Dermis blood vessel endothelial cell (primary cell): ENCODE measurements at places on chromosomes 1 and 21.

DNA sequence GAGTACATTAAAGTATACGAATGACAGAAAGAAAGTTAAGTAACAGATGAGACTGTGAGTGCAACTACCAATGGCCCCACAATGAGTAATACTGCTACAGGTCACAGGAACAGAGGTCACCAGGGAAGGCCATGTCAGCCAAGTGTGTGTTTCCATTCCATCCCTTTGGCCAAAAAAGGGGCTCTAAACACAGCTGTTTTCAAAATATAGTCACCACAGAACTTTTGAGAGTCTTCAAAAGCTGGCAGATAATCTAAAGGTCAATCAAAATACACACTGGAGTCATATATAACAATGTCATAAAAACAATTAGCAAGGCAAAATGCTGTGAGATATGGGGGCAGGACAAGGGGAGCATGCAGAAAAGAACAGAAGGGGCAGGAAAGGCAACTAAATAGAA lies 10.2 kb downstream of the USP24 start:
- peak; percentile 18 for DNase-seq

- DNase-seq, result peak; percentile 80
Observed at GRCh38 chr21:41610042-41610839, 102.3 kb upstream of the TMPRSS2 start.

DNA sequence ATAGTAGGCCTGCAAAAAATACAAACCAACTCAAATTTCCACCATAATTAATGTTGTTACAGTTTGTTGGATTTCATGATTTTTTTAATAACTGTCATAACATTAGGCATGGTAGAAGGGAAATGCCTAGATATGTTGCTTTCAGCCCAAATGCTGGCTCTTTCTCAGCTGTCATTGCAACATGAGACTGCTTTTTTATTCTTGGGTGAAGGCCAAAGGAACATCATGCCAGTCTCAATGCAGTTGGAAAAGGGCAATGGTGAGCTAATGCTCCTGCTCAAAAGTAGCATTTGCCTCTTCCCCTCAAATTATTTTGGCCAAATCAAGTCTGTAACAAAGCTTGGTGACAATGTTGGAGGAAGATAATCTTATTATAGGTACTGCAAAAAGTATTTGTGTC lies 877.7 kb upstream of the PRMT6 start:
- DNase-seq, result no peak

- no peak for DNase-seq
Observed at GRCh38 chr1:156738916-156739315, 2.0 kb downstream of the MRPL24 start.

DNA sequence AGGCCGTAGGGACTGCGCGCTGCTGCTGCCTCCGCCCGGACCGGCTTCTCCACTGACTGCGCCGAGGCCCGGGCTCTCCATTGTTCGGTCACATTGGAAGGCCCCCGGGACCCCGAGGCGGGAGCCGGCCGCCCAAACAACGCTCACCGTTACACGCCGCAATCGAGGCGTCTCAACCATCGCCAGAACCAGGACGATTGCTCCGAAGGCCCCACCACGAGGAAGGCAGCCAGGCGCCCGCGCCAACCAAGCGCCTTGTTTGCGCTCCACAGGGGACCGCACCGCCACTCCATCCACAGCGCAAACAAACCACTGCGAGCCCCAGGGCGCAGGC lies 595 bp downstream of the GLUL start:
- no peak for DNase-seq

DNA sequence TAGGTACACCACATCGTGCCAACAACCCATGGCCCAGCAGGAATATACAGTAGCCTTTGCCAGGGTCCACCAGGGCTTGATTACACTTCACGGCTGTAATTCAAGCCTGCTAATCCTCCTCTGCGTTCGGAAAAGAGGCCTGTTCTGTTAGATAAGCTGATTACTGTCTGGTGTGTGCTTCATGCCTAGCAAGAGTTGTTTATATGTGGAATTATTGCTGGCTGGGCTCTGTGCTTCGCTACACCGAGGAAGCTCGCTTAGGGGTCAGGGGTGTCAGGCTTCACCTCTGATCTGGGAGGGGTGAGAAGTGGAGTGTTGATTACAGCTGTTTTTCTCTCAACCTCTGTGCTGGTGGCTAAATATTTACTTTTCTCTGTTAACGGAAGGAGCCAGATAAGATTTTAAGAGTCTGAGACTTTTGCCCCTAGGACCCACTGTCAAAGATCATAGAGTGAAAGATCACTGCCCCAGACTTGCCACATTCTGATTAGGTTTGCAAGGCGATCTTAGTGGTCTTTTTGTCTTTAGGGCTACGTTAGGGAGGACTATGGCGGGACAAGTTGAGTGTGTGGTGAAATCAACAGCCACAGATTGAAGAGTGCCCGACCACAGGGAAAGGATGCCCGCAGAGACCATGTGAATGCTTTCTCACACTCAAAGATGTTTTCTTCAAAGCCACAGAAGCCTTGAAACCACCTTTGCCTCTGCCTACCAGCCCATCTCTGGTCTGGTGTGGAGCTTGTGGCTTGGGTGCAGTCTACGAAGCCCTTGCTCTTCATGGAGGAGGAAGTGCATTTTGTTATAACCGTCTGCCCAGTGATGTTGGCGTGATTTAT lies 216.1 kb downstream of the PBX1 start:
- DNase-seq, result no peak

- DNase-seq, result no peak
Observed at GRCh38 chr1:43550598-43551246, 20.0 kb downstream of the PTPRF start.

- no peak for DNase-seq
Observed at GRCh38 chr1:232057217-232057895, 430.8 kb downstream of the DISC1 start.

- DNase-seq, result no peak
Observed at GRCh38 chr21:26614251-26614650, 41.2 kb upstream of the CYYR1 start.

GRCh38 chr1:207453710-207454045 lies 450 bp upstream of the CR2 start:
- DNase-seq, result no peak

DNA sequence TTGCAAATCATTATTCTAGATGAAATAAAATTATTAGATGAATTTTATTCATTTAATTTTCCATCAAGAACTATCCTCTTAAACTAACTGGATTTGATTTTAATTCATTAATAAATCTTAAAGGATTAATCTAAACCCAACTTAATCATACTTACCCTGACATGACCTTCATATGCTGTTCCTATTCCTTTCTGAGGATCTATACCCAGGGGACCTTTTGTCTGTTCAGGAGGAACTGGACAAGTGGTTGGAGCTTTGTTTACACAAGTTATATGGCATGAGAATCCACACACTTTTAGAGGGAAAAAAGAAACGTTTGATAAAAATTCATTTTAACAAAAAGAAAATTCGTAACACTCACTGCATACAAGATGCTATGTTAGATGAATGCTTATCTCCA lies 95.2 kb downstream of the COQ8A start:
- no peak for DNase-seq

DNA sequence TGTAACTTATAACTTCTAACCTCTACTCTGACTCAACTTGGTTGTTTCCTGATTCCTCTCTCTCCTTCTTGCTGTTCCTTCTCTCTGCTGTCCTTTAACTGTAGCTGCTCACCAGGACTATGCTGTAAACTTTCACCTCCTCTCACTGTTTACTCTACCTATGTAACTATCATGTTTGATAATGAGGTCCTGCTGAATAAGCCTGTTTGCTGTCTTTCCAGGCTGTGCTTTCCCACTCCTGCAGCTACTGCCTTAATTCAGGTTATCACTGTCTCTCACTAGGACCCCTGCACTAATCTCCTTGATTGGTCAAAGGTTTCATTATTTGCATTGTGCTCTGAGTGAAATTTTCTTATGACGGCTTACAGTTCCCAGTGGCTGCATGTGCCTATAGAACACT lies 633.9 kb upstream of the PTBP2 start:
- DNase-seq, result no peak

DNA sequence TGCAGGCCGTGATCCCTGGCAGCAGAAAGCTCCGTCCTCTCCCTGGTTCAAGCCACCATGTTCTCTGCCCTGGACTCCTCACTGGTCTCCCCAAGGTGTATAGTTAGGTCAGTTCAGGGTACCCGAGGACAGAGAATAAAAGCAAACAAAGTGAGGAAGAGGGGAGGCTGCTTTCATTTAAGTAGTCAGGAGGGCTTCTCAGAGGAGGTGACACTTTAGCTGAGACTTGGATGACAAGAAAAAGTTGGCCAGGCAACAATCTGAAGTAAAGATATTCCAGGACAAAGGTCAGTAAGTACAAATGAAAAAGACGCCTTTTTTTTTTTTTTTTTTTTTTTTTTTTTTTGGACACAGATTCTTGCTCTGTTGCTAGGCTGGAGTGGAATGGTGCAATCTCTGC lies 257.8 kb upstream of the TMEM51 start:
- no peak for DNase-seq

DNA sequence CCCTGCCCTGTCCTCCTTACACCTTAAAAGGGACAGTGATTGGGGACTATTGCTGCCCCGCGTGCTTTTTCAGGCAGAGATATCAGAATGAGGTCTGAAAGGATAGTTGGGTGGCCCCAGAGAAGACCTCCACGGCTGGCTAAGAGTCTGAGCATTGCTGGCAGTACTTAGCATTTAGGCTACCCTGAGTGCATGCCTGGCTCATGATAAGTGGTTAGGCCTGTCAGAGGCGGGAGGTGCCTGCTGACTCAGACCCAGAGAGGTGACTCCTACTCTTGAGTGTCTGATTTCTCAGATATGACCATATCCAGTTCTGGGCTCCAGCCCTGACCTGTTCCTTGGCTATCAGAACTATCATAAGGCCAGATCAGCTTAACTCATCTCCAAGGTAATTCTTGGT lies 213.7 kb downstream of the PBX1 start:
- no peak for DNase-seq

- no peak for DNase-seq
Observed at GRCh38 chr1:27471477-27471876, 18.5 kb downstream of the WASF2 start.

DNA sequence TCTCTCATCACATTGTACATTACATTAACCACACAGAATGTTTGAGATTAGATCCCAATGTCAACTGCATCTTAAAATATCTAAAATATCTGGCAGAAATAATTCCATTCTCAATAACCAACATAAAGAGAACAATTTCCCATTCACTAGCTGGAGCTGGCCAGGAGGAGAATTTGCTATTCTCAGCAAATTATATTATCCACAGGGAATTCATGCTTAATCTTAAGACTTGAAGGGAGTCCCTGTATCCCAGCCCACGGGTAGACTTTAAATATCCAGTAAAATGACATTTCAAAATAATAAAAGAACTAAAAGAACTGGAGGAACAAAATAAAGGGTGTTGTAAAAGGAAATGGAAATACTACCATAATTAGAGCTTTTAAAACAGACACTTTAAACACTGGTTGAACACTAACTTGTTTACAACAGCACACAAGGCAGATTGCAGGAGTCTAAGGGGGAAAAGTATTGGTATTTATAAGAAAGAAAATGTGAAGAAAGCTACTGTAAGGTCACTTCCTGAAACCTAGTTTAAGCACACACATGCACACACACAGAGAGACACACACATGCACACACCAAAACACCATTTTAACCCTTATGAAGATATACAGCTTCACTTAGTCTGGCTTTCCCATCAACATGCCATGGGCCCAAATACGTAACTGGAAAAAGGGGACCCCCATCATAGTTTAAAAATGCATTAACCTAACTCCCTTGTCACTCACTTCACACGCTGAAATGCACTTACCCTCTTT lies 107.0 kb downstream of the PTPN14 start:
- DNase-seq, result no peak

- no peak for DNase-seq
Observed at GRCh38 chr1:229699613-229700267, 73.7 kb downstream of the URB2 start.

- DNase-seq, result peak; percentile 56
Observed at GRCh38 chr21:14862794-14863720, 201.7 kb downstream of the NRIP1 start.

- no peak for DNase-seq
Observed at GRCh38 chr1:115322631-115323030, 15.4 kb downstream of the NGF start.

DNA sequence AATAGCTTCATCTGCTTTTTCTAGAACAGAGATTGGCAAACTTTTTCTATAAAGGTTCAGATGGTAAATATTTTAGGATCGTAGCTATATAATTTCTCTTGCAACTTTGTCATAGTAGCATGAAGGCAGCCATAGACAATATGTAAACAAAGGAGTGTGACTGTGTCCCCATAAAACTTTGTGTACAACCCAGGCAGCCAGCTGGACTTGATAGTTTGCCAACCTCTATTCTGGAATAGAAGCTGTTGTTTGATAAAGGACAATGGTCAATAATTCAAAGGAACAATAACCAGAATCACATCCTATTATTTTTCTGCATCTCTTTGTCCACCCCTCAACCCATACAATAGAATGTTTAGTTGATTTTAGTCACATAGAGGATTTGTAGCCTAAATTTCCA lies 286.7 kb downstream of the LMX1A start:
- DNase-seq, result no peak

- no peak for DNase-seq
Observed at GRCh38 chr1:53573931-53574330, 114.7 kb downstream of the DMRTB1 start.

DNA sequence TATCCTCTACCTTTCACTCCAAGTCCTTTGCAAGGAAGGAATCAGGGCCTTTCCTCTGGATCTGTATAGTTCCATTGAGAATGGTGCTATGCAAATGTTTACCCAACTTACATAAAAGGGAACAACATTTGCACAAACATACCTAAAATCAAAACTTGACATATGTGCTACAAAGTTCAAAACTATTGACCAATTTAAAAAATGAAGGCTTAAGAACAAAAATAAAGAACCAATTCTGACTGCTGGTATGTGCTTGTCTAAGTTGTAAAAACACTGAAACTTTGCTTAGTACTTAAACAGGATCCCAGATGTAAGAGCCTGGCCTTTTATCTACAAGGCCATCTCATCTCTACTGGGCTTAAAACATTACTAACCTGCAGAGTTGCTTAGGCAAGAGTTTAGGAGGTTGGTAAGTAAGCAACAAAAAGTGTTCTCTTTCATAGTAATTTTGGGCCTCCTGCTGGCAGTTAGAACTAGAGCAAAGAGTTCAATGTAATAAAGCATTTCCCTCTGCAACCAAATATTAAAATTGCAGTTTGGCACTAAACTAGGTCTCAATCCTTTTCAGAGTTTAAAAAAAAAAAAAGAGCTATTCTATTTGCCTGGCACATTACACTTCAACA lies 2.0 kb downstream of the SCMH1 start:
- peak; percentile 50 for DNase-seq
